ENCODE measurements at places on chromosomes 12 and 14. TPM values are rescaled to one million over a fixed set of nuclear protein-coding genes. Genes with fewer than 3 reads are reported as not detected.

DNA sequence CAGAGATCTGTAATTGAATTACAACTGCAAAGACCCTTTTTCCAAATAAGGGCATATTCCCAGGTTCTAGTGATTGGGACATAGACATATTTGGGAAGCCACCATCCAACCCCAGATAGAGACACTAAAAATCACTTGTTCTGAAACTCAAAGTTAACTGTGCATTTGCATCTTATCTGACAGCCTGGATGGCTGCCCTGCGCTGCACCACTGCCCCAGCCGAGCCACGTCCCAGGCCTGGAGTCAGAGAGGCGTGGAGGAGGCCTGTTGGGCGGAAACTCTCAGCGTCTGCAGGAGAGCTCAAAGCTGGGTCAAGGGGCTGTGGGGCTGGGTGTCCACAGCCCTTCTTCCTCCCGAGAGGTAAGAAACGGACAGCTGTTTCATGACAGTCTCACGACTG is 124.4 kb downstream of the RIMBP2 start:
- DNase-seq = no peak

DNA sequence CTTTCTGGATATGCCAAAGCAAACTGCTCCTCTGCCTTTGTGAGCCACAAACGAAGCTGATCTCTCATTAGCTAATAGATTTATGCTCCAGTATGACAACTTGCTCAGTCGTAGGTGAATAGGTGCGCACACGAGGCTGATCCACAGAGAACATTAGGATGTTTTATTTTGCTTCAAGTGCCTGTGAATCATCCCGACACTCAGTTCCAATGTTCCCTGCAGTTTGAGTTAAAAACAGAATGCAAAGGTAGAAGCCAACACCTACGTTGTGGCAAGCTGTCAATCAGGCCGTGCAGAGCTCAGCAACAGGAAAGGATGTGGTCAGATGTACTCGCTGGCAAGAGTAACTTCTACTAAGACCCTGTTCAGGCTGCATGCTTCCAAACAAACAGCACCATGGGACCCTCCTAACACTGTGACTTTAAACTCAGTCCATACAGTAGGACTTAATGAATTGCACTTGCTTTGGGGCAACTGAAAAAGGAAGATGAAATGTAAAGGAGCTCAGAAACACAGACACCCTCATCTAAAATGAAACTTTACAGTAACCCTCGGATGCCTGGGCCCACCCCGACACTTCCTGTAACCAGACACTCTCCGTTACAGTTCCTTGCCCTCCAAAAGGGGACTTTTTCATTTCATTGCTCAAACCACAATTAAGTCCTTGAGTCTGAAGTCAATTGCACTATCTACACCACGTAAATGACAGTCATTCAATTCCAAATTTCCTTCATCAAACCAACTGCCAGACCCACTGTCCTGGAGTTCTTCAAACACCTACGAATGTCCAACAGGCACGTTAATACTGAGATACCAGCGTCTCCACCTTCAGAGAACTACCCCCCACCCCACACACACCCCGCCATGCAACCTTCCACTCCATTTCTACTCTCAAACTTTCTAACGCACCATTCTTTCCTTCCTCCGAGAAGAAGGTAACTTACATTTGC is 1.6 kb downstream of the CCDC88C start:
- no peak for DNase-seq

DNA sequence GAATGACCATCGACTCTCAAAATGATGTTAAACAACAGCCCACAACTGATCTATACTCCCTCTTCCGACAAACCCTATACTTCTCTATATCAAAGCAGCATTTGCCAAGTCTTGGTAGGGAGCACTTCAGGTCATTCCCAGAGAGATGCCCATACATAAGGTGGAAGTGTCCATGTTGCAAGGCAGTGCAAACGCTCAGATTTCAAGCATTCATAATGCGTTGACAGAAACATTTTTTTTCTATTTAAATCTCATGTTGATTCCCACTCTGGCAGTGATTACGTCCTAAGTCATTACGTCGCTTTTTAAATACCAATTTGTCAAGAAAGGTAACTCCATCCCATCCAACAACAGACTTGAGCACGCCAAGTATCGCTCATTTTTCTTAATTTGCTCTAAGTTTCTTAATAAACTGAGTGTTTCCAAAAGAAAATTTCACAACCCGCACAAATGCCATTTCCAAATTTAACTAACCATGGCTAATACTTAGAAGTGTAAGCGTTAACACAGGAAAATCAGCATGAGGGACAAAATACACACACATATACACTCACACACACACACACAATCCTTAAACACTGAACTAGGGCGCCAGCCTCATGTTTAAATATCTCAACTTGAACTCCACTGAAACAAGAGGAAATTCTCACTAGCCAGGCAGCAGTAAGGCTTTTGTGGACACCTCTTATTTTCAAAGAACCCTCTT is 1.1 kb downstream of the GXYLT1 start:
- no peak for DNase-seq

- no peak for DNase-seq
Observed at GRCh38 chr14:99177886-99178835, 93.8 kb downstream of the BCL11B start.

- DNase-seq = peak; percentile 66
Observed at GRCh38 chr14:34722723-34723545, 8.5 kb upstream of the CFL2 start.

KLRC1 gene
- not detected for total RNA-seq

KDM5A gene
- total RNA-seq = 36.9 TPM

ADCY6 gene
- 15.6 TPM for total RNA-seq

- DNase-seq = no peak
Observed at GRCh38 chr12:50145439-50145838, 21.7 kb downstream of the CERS5 start.

GRCh38 chr14:85195872-85196477 is 334.0 kb upstream of the FLRT2 start:
- no peak for DNase-seq

DNA sequence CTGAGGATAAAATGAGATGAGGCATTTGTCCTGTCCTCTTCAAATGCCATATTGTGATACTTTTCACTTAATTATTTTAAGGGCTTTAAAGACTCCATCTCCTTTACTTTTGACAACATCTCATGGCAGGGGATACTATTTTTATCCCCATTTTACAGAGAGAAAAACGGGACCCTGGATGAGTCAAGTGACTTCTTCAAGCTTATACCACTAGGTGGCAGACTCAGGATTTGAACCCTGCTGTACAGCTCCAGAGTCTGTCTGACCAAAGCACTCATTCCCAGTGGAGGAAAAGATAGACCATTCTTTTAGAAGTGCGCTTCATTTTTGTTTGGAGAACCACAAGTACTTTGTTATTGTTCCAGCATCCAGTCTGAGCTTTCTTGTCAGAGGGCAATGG is 1.7 kb upstream of the SMOC1 start:
- DNase-seq = no peak

DNA sequence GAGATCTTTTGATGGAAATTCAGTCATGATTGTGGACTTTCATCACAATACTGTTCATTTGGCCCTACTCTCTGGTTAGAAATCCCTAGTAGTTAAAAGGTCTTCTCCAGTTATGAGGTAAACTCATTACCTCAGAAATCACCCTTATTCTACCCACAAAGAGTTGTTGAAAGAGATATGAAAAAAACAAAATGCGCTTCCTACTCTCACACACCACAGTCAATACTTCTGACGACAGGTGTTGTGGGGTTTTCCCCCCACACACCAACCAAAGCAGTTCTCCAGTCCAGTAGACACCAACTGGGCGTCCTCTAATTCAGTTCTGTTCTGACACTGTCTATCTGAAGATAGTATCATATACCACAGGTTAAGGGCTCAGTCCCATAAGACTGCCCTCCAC is 54.9 kb downstream of the TRMT5 start:
- no peak for DNase-seq

- DNase-seq = no peak
Observed at GRCh38 chr12:45279931-45280830, 64.3 kb downstream of the ANO6 start.

GRCh38 chr12:8556531-8557097 is 15.9 kb upstream of the CLEC4E start:
- no peak for DNase-seq

DNA sequence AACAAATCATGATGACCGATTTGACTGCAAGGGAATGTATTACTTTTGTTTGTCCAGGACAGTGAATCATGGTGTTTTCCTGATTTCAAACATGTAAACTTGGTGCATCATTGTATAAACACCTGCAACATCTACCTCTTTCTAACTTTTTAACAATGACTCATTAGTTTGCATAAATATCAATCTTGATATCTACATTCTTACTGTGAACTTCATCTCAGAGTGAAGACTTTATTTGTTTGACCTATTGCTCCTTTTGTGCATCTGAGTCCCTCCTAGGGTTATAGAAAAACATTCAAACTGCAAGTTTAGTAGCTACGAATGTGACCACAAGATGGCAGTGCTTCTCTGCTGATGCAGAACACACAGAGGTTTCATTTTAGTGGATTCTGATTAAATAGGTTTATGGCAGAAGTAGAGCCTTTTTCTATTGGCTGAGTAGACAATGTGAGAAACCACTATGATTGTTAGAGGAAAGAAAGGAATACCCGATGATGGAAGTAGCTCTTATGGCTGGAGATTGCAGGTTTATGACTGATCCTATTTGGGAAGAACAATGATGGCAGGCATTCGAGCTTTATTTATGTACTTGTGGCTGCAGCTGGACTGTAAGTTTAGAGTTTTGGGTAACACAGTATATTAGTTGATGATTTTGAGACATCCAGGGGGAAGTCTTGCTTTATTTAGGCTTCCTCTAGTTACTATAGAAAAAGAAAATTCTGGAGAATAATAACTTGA is 244.2 kb upstream of the OR4E1 start:
- no peak for DNase-seq

RTL1 gene
- not detected for total RNA-seq

DNA sequence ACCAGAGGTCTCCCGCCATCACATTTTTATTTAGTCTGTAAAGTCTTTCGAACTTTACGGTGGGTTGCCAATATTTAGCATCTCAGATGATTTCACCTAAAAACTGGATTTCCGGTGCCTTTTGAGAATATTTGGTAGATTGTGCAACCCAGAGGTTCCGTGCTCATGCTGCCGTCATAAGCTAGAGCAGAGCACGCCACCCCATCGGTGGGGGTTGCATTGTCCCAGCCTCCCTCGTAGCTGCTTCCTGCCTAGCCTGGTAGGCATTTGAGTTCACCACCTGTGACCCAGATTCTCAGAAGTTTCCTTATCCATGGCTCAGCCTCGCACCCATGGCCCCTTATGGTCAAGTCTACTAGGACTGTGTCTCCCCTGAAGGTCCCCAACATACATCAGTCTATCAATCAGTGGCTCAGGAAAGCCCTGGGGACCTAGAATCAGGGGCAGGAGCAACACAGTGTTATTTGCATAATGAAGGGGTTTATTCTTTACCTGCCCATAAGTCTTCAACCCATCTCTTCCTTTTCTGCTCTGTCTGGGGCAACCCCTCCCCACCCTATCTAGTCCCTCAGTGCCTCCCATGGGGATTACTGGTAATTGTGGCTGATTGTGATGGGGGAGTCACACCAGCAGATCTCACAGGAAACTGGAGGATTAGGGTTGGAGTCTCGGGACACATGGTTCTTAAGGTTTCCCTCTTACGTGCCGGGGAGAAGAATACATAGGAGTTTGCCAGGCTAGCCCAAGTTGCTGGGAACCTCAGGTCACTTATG is 152.3 kb downstream of the PHETA1 start:
- no peak for DNase-seq

DNA sequence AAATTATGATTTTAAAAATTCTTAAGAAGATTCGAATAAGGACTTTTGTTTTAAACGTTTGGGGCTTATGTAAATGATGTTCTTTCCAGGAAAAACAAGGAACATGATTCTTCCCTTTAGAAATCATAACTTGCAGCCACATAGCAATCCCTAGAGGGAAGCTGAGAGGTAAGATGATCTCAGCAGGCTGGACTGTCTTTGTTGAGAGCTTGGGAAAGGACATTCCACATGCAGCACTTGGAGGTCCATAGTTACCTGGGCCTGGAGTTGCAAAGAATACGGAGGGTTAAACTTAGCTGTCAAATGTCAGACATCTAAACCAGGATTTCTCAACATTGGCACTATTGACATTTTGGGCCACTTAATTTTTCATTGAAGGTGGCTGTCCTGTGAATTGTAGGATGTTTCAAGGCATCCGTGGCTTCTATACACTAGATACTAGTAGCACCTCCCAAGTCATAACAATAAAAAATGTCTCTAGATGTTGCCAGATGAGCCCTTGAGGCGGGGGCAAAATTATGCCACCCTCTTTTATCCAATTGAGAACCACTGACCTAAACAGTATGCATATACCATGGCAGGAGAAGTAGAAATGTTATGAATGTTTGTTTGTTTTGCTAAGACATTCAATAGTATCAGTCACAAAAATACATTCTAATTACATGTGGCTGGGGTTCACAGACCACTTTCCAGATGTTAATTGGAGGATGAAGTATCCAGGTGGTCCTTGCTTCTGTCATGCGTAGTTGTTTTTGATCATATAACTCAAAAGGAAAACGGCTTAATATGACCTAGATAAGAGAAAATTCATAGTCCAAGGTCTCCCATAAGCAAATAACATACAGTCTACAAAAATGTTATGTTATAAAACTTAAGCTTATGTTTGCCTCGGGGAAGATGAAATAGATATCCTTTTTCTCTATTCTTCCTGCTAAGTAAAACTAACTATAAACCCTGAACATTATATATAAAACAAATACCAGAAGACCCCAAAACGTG is 30.5 kb downstream of the TTC6 start:
- no peak for DNase-seq

DNA sequence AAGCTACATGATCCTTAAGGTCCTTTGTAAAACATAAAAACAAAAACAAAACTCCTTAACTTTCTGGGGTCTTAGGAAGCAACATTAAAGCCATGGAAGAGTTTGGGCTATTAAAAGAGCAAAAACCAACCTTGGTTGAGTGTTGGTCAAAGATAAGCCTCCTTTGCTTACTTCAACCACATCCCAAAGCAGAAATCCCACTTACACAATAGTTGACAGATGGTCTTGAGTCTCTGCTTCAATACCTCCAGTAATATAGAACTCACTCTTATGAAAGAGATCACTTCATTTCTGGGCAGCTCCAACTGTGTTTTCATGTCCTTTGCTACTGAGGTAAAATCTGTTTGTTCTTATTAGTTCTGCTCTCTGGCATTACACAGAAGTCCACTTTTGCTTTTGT is 125.8 kb downstream of the SLC38A4 start:
- DNase-seq = no peak

DNA sequence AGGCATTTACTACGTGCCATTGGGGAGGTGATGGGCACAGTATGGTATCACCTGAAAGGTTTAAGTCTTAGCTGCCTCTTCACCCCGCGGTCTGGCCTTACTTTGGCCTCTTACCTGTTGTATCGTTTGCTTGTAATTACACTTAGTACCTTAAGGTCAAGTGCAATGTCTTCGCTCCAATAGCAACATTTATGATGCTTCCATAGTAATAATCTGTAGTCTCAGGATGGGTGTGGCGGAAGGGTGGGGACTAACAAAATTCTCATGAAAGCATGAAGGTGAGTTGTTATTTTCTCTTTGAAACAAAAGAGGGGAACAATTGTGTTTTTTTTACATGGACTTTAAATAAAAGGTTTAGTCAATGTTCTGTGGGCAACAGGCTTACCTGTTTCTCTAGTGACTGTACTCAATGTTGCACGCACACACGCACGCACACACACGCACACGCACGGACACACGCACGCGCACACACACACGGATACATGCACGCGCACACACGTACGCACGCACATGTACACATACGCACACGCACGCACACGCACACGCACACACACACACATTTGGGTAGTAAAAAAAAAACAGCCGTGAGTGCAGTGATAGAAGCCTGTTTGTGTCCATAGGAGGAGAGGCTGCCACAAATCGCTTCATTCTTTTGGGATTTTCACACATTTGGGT is 91.4 kb downstream of the DNAH10 start:
- DNase-seq = no peak

- no peak for DNase-seq
Observed at GRCh38 chr14:100119251-100119650, 40.2 kb downstream of the DEGS2 start.

HOXC4 gene
- total RNA-seq = not detected

Data from H1 (cell line).